Midbrain (tissue), 1 donor: ENCODE measurements at places on chromosomes 11 and 22.

DNA sequence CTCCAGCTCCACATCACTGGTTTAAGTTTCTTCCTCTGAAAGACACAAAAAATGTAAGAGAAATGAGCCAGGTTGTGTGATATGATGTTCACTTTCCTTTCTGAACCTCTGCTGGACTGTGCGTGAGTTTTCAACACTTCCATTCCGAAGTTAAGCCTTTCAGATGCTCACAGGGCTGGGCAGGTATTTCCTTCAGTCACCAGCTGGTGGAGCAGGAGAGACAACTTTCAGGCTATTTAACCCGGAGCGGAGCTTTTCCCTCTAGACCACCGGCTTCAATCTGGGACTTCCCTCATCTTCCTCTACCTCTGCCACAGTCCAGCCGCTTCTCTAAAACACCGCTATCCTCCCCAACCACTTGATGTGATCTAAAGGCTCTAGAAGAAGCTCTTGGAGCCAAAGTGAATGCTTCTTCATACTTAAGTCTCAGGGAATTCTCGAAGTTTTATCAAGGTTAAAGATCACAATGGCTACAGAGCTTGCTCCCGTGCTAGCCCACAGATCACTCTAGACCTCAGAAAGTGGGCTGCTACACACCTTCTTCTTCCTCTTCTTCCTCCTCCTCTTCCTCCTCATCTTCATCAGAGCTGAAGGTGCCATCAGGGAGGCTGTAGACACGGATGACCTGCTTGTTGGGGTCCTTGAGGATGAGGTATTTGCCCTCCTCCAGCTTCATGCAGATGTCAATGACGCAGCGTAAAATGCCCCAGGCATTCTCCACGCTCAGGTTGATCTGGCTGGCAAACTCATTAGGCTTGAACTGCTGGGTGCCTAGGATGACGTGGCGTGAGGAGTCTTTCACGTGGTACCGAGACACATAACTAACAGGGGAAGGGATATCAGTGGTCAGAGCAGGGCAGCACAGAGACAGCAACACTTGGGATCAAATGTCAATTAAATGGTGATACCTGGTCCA, 4.4 kb upstream of the FOXRED2 start:
- DNase-seq, result no peak

DNA sequence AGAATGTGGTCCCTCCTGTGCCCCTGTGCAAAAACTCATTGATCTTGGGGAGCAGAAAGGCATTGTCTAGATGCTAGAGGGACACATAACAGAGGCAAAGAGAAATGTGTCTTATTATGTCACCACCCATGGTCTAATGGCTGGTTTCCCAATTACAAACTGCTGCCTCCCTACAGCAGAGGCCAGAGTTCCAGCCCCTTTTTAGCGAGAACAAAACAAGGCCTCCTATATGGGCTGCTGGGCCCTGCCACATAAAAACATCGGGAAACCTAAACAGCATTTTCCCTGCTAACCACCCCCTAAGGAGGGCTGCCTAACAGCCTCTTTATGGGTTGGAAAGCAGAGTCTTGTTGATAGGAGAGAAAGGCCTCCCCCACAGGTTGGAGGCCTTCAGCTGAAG, 75.2 kb upstream of the CRTAM start:
- DNase-seq, result no peak

GRCh38 chr22:38273135-38273826, 471 bp upstream of the TMEM184B start:
- peak; percentile 86 for DNase-seq

- DNase-seq, result no peak
Observed at GRCh38 chr22:27203276-27203660, 545.9 kb downstream of the MIAT start.

GRCh38 chr11:2256293-2256913, 14.0 kb downstream of the ASCL2 start:
- no peak for DNase-seq

- DNase-seq, result no peak
Observed at GRCh38 chr11:12237381-12237784, 127.0 kb downstream of the MICAL2 start.

- DNase-seq, result no peak
Observed at GRCh38 chr11:96315476-96315875, 27.5 kb downstream of the MAML2 start.

DNA sequence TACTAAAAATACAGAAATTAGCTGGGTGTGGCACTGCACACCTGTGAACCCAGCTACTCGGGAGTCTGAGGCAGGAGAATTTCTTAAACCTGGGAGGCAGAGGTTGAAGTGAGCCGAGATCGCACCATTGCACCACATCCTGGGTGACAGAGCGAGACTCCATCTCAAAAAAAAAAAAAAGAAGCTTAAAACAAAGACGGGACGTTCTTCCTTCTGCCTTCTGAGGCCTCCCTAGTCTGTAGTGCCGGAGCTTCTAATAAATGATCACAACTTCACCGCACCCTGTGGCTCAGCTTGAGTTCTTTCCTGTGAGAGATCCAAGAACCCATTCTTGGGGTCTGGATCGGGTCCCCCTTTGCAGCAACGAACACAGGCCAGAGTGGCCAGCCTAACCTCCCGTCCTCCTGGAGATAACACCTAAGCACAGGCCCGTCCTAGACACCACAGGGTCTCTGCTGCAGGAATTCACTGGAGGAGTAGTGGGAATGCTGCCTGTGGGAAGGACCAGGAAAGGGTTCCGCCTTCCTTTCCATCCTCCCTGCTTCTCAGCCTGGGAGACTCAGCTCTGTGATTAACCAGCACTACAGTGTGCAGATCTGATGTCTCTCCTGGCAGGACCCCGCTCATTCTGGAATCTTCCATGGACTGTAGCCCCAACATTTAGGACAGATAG, 2.2 kb upstream of the APOBEC3H start:
- no peak for DNase-seq

DNA sequence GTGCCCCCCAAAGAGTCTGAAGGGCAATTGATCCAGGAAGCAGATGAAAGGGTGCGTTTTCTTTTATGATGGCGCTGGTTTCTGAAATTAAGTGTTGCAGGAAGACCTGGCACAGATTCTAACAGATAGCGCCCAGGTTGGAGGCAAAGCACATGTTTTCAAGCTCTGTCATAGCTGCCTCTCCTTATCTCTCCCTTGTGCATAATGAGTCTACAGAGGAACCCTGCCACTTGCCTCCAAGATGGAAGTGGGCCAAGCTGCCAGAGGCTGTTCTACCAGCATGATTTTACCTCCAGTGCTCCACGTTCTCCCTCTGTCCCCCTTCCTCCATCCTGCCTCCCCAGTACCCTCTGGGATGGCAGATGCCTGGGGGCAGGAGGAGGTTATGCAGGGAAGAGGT, 30.0 kb upstream of the TLCD5 start:
- DNase-seq, result no peak

DNA sequence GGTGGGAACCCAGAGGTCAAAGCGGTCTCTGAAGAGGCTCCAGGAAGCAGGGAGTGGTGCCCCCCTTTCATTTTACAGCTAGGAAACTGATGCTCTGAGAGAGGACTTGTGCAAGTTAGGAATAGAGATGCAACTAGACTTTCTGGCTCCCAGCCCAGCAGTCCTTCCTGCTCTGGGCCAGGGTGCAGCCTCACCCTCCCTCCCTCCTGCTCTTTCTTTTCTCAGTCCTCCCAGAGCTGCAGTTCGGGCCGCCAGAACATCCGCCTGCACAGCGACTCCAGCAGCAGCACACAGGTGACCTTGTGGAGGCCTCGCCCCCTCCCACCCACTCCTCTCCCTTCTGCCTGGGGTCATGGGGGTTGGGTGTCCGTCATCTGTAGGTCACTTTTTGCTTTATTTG, 51.5 kb downstream of the LHFPL7 start:
- no peak for DNase-seq

- no peak for DNase-seq
Observed at GRCh38 chr11:120625565-120625964, 114.0 kb downstream of the GRIK4 start.

GRCh38 chr11:45810431-45811108, 5.6 kb downstream of the SLC35C1 start:
- no peak for DNase-seq

DNA sequence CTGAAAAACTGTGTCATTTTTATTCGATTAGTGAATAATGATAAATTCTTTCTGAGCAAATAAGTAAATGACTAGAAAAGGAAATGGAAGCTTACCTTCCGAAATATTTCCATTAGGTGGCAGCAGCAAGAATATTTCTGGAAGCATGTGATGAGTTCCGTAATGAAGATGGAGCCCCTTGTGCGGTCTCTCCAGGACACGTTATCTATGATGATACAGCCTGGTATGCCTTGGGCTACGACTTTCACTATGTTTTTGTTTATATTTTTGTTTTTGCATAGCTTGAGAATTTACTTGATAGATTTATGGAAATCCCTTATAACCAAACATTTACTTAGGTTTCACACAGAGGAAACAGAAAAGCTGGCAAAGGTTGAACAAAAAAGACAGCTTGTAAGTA, 25.7 kb downstream of the CASP5 start:
- no peak for DNase-seq

DNA sequence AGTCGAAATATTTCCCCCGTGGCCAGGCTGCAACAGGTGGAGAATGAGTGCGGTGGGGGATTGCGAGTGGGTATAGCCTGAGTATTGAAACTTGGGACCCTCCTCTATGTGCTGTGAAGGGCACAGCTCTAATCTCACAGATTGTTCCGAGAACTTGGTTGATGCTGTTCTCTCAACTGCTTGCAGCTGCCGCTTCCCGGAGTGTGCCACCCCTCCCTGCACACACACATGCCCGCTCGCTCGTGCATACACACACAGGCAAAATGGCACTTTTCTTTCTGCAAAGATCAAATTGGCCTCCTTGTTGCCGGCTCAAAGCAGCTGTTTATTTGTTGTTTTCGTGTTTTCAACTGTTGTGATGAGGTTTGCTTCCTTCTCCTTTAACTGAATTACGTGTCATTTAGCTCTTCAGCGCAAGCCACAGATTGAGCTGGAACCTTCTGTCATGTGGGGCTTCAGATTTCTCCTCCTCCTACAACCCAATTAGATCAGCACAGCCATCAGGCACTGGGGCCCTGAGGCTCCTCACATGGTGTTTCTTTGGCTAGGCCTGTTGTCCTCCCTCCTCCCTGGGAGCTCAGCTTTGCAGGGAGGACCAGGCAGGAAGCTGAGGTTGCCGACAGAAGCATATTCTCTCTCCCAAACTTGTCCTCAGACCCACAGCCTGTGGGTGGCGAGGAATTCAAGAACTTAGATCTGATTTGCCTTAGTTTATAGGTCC, 13.9 kb upstream of the B3GAT1 start:
- DNase-seq, result peak; percentile 39

GRCh38 chr11:73393479-73394415, 17.5 kb downstream of the RELT start:
- DNase-seq, result peak; percentile 48

GRCh38 chr11:113160808-113161124, 153.6 kb upstream of the TTC12 start:
- no peak for DNase-seq

- peak; percentile 42 for DNase-seq
Observed at GRCh38 chr11:13008625-13009475, at the start of gene RASSF10. Gene RASSF10 (plus strand): TSS chr11:13009316. CDS start chr11:13009577, 261 bp downstream.

GRCh38 chr22:43066844-43067385, 22.3 kb downstream of the TTLL1 start:
- no peak for DNase-seq

DNA sequence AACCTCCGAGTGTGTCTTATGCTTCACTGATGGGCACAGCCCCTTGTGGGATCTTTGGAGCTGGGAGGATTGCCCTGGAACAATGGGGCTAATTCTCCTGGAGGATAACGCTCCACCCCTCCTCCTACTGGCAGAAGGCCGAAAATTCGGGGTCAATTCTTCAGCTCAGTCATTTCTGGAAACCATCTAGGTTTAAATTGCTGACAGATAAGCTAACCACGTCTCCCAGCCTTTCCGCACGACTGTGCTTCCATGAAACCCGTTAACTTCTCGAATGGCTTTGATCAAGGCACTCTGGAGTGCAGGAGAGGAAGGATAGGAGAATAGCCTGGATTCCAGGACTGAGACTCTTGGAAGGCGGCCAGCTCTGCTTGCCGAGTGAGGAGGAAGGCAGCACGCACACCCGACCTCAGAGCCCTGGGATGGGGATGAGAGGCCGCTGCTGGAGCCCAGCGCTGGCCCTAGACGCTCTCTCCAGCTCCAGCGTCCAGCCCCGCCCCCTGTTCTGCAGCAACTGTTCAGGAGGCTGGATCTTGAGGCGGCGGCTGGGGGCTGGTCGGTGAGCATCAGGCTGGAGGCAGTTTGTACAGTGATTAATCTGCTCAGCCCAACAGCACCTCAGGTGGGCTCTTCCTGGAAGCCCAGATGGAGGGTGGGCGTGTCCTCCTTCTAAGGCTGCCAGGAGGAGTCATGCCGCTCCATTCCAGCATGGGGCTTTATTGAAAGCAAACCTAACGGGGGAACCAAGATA, 176.7 kb upstream of the NCAM1 start:
- DNase-seq, result peak; percentile 35

DNA sequence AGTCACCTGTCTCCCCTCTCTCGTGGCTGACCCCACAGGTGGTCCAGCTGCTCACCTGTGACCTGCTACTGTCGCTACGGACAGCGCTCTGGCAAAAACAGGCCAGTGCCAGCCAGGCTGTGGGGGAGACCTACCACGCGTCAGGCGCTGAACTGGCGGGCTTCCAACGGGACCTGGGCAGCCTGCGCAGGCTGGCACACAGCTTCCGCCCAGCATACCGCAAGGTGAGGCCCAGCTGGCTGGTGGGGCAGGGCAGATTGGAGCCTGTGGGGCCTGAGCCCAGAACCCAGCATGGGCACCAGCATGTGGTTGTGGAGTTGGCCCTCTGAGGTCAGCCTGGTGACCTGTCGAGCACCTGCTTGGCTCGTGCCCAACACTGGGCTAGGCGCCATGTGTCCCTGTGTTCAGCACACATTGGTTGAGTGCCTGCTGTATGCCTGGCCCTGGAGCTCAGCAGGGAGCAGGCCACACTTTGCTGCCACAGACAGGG, 11.9 kb downstream of the SHISA8 start:
- DNase-seq, result no peak

- no peak for DNase-seq
Observed at GRCh38 chr22:29385151-29385704, 3.1 kb downstream of the AP1B1 start.

GRCh38 chr11:104705490-104706190, 192.6 kb downstream of the CASP12 start:
- DNase-seq, result no peak

DNA sequence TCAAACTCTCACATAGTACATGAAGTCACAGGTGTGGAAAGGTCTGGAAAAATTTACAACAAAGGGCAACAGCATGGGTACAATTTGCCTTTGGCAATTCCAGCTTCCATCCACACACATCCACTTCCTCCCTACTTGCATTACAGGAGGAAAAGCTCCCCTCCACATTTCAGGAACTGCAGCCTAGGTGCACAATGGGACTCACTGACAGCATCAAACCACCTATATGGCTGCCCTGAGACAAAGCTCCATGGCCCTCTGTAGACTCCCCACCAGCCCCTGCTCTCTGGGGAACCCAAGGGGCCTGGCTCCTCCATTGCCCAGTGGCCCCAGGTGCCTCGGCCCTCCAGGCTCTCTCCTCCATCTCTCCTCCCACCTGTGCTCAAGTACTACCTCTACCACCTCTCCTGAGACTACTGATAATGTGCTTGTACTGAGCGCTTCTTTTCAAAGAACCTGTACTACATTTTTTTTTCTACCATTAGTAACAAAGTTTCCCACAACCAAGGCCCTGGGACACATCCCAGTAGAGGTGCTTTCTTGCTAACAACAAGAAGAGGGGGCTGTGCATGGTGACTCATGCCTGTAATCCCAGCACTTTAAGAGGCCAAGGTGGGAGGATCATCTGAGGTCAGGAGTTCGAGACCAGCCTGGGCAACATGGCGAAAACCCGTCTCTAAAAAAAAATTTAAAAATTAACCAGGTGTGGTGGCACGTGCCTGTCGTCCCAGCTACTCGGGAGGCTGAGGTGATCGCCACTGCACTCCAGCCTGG, 4.9 kb downstream of the YPEL1 start:
- no peak for DNase-seq

GRCh38 chr11:66345316-66345649, 379 bp upstream of the BRMS1 start:
- no peak for DNase-seq
